ENCODE measurements at places on chromosomes 4 and X.

DNA sequence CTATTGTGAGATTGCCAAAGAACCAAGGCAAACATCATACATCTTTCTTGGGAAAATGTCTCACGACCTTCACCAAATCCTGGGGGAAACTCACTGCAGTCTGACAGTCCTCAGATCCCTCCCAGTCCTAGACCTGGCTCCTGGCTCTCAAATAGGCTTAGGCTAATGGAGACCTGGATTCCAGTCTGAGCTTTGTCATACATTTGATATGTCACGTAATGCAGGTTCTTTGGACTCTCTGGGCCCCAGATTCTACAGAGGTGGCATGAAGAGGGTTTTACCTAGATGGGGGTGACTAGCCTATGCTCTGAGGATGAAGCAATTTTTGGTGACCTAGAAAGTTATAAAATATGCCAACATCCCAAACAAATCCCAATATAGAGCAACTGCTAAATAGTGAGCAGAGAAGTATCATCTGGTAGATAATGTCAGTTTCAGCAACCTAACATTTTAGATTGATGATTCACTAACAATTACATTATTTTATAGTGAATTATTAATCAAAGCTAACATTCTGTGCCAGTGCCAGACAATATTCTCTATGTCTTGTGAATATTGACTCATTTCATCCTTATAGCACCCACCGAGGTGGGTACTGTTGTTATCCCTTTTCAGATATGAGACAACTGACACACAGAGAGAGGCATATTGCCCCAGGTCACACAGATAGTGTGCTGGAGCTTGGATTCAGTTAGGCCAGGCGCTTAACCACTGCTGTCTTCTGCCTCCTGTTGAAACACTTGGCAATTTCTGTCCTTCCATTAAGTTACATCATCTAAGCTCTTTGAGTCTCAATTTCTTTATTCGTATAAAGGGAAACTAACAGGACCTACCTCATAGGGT, 195.4 kb upstream of the MAMLD1 start:
- no peak for DNase-seq

DNA sequence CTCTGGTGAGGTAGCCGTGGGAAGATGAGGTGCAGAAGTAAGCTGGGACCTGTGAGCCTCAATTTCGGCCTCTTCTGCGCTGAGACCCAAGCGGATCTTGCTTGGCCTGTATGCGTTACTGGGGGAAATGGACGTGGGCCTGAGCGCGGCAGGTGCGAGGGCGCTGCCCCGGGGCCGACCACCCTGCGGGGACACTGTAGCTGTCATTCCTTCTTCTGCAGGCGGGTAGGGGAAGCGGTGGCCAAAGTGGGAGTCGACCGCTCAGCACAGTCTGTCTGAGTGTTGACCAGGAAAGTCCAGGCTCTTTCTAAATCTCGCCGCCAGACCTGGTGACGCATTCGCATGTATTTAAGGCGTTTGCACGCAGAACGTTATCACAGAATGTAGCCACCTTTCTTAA, 3.3 kb upstream of the LRAT start:
- DNase-seq: no peak

DNA sequence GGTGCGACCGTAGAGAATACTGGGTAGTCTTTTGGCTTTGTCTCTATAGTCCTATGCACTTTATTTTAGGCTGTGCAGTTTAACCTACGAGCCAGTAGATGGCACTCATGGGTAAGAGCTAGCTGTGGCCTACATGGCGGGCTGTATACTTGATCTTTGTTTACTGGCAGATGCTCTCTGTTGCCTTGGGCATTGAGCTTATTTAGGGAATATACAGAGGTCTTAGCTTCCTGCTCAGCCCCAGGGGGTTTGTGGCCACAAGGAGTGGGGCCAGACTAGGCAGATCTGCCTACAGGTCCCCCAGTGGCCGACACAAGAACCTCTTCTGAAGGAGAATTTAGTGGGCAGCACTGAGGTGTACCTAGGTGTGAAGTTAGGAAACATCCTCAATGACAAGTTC, 227.6 kb upstream of the HDX start:
- no peak for DNase-seq

- DNase-seq: no peak
These were observed 91.7 kb downstream of the FHDC1 start for GRCh38 chr4:153027866-153028265.
